ENCODE measurements at places on chromosomes 1 and 21.
A peak's percentile ranks its signal among the peaks of the same experiment; 100 is the strongest.

GRCh38 chr1:17207966-17208418 lies 3.1 kb downstream of the PADI1 start:
- DNase-seq, result peak; percentile 45

GRCh38 chr1:157496121-157496526 lies 56.2 kb downstream of the FCRL5 start:
- DNase-seq, result peak; percentile 47

- DNase-seq, result no peak
Observed at GRCh38 chr1:228736844-228737445, 1.7 kb downstream of the RHOU start.

- no peak for DNase-seq
Observed at GRCh38 chr1:244239261-244239770, 188.2 kb downstream of the ZBTB18 start.

DNA sequence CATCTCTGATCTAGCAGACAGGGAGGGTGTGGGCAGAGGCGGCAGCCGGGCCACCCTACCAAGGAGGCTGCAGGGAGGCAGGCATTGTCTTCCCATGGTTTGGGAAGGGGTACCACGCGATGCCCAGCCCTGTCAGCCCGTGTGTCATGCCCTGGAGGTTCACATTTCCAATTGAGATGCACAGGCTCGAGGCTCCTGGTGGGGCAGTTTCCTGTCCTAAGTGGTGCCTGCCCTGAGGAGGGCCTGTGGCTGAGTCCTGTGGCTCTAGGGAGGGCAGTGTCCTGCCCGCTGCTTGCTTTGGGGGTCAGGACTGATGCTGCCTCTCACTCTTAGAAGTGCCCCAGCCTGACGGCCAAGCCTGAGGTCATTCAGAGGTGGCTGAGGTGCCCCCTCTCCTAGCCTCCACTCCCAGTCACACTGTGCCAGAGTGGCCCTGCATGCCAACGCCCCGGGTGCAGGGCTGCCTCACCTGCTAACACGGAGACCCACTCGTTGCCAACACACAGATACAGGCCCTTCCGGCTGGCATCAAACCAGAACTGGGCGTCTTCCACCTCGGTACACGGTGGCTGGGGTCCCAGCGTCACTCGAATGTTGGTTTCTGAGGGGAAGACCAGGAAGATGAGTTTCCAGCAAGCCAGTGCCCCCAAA lies 11.9 kb downstream of the KRTAP10-1 start:
- DNase-seq, result no peak

GRCh38 chr1:156516821-156517220 lies 16.2 kb upstream of the MEF2D start:
- no peak for DNase-seq

GRCh38 chr1:165444897-165445370 lies at the start of gene RXRG:
RXRG (minus strand) TSS chr1:165445126; CDS start chr1:165444893, 233 bp downstream.
- DNase-seq, result no peak

DNA sequence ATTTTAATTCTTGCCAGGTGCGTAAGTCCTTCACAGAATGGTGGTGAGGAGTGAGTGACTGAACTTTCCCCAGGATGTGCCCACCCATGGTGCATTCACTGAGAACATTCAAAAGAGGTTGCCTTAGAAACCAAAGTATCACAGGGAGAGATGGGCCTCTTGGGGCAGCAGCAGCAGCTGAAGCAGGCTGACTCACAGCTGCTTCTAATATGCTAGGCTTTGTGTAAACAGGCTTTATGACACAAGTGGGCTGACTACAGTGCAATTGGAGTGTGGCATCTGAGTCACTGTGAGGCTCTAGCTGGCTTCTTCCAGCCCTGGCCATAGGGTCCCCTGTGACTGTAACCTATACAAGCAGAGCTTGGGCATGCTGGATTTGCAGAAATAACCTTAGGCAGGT lies 12.6 kb downstream of the PIGP start:
- DNase-seq, result no peak

DNA sequence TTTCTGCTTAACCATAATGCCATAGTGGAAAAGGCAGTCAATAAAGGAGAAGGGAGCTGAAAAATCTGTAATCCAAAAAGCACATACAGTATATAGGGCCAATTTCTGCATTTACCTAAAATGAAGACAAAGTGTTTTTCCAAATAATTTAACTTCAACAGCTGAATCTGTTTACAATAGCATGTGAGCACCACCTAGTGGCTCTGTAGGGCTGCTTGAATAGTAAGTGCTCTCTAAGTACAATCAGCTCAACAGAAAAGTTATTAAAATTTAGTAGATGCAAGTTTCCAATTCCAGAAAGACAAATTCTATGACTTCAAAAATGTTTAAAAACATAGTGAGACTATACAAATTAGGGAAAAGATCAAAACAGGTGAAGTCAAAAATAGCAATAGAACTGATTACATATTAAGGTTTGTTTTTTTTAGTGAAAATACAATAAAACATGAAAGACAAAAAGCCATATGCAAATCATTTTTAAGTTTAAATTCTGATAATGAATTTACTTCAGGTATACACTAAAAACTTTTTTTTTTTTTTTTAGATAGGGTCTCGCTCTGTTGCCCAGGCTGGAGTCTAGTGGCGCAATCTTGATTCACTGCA lies 220.0 kb downstream of the SETD4 start:
- DNase-seq, result peak; percentile 50

GRCh38 chr1:25952841-25953401 lies 44.9 kb downstream of the PAFAH2 start:
- DNase-seq, result no peak

- DNase-seq, result no peak
Observed at GRCh38 chr1:167856711-167857418, 57.1 kb downstream of the ADCY10 start.

- DNase-seq, result no peak
Observed at GRCh38 chr1:3001471-3002348, 19.6 kb upstream of the ACTRT2 start.

GRCh38 chr21:34950980-34951379 lies 98.1 kb downstream of the RUNX1 start:
- no peak for DNase-seq

DNA sequence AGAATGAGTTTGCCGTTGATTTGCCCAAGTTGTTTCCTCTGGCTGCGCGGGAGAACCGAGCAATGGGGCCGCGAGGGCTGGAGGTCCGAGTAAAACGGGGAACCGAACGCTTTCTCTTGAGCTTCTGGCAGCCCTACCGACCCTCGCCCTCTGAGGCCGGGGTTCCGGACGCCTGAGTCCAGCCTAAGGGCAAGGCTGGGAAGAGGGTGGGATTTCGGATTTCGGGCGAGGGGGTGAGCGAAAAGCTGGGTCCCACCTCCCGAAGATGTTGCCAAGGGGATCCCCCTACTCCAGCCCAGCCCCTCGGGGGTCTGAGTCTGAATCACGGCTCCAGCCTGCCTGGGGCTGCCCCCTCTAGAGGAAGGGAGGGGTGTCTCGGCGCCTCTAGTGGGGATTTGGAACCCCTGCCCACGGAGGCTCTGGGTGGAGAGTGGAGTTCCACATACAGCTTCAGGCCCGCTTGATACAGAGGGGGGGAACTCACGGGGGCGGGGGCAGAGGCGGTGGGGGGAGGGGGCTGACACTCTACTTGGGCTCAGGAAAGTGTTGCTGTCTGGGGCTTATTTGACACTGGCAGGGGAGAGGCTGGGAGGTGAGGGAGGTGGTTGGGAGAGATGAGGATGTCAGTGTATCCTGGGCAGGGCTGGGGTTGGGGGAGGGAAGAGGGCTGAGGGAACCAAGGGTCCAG lies 617 bp downstream of the KIRREL1 start:
- DNase-seq, result no peak

GRCh38 chr21:38840456-38841300 lies 34.9 kb downstream of the ETS2 start:
- DNase-seq, result no peak

DNA sequence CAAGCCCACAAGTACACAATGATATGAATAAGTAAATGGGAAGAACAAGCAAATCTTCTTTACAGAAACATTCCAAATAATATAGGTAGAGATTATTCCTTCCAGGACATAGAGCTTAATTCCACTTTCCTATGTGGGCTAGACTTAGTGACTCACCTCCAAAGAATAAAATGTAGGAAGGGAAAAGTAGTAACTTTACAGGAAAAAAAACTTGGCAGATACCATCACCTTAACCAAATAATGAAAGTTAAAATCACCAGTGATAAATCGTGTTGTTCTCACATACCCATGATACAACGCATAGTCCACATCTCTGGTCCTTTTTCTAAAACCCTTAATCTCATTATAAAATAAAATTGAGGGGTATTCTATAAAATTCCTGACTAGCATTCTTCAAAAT lies 260.8 kb downstream of the SPATA17 start:
- DNase-seq, result no peak

DNA sequence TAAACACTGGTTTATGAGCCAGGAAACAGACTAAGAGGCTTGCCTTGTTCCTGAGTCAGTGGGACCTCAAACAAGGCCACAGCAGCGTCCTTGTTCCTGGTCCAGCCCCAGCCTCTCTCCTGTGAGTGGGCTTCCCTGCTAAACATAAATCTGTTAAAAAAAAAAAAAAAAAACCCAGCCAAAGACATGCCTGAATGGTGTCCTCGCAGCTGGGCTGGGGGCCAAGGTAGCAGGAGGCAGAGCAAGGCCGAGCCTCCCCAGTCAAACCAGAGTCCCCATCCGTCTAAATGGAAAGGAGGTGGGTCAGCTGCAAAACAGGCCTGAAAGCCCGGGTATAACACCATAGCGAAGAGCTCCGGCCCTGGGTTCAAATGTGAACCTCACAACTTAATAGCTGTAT lies 18.1 kb upstream of the IFFO2 start:
- no peak for DNase-seq

- DNase-seq, result peak; percentile 40
Observed at GRCh38 chr1:21289700-21290545, at the start of gene ECE1. ECE1 (minus strand) TSS chr1:21290463; CDS start chr1:21290414, 49 bp downstream.

- no peak for DNase-seq
Observed at GRCh38 chr1:223209293-223209898, 66.3 kb upstream of the TLR5 start.

DNA sequence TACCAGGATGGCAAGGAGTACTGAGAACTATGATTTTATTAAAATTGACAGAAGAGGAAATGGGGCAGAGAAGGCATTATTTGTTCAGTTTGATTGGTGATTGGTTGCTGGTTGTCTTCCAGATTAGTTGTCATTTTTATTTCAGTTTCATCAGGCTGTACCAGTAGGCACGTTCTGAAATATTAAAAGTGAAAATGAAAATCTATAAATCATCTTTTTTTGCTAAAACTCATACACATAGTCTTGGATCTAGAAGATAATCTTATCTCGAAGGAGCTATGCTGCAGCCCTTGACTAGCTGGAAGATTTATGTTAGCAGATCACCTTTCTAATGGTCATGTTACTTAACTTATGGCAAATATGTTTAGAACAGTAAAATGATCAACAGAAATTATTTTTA lies 29.0 kb downstream of the NEK7 start:
- no peak for DNase-seq

GRCh38 chr1:26145960-26146294 lies 13.0 kb upstream of the FAM110D start:
- DNase-seq, result no peak

- no peak for DNase-seq
Observed at GRCh38 chr1:24909388-24909898, 20.6 kb downstream of the RUNX3 start.

GRCh38 chr21:35954066-35954465 lies 106.3 kb downstream of the SETD4 start:
- no peak for DNase-seq

- no peak for DNase-seq
Observed at GRCh38 chr1:74847715-74848114, 114.8 kb downstream of the TYW3 start.

- no peak for DNase-seq
Observed at GRCh38 chr1:220711056-220711809, 21.1 kb downstream of the C1orf115 start.

- no peak for DNase-seq
Observed at GRCh38 chr21:33998402-33998801, 75.0 kb upstream of the MRPS6 start.

GRCh38 chr1:9890224-9890731 lies 19.8 kb downstream of the CTNNBIP1 start:
- no peak for DNase-seq

DNA sequence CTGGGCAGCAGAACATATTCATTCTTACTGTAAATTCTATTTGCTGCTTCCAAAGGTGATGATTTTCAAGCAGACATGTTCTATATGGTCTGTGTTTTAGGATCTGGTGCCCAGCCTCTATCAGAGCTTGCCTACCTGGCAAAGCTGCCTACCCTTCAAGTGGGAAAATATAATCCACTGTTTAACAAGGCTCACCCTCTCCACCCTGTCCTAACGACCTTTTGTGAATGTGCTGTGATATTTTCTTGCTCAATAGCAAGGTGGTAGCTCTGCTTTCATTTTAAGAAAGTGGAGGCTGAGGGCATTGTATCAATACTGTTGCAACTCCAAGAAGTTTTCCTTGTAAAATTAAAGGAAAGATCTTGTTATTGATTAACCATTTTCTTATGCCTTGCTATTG lies 26.0 kb upstream of the AGO1 start:
- no peak for DNase-seq

GRCh38 chr1:23644555-23644866 lies 47.1 kb upstream of the RPL11 start:
- DNase-seq, result no peak

- DNase-seq, result no peak
Observed at GRCh38 chr1:235108185-235108593, 20.4 kb downstream of the TOMM20 start.

- DNase-seq, result no peak
Observed at GRCh38 chr21:33940164-33940880, 24.7 kb upstream of the ATP5PO start.

DNA sequence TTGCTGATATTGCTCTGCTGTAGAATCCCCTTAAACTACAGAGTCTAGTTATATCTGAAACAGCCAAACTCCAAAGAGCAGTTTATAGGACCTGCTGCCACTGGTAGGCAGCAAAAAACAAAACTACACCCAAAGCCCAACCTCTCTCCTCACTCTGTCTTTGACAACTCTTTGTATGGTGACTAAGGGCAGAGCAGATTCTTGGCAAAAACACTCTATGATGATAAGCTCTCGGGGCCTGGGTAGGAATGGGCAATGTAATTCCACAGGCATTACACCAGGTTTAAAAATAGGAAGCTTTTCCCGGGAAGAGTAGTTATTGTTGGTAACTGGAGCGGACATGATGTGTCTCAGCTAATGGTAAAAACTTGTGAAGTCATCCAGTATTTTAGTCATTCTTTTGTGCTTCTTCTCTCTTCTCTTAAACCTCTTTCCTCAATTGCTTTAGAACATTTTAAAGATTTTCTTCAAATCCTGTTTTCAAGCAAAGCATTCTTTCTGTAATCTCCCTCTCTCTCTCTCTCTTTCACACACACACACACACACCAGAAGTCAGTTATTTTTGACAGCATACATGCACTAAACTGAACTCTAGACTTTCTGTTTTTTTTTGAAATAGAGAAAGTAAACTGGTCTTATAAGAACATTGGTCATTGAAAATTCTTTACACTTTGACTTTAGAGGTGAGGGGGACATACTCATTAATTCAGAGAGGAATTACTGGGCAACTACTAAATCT lies 193.5 kb downstream of the PAPPA2 start:
- no peak for DNase-seq

GRCh38 chr21:38599381-38599975 lies 101.2 kb upstream of the ERG start:
- DNase-seq, result no peak

DNA sequence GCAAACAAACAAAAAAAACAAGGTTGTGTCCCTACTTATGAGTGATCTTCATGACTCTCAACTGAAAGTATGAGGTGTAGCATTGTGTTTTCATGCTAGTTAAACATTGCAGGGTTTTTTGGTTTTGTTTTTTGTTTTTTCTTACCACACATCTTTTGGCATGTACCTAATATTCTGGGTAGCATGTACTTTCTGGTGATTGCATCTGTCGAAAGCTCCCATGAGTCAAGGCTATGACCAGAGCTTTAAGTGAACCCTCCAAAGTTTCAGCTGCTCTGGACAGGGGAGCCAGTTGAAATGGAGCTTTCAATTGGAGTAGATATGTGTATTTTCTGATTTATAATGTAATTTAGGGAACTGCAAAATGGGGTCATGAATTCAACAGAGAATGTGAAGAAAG lies 115.5 kb downstream of the KCNK2 start:
- no peak for DNase-seq
